ENCODE measurements at places on chromosomes 2 and 18. TPM values are rescaled to one million over a fixed set of nuclear protein-coding genes. Genes with fewer than 3 reads are reported as not detected.

Gene FHOD3
- total RNA-seq: 13.3 TPM

Gene OTOF
- not detected for total RNA-seq

Gene EMX1
- total RNA-seq: not detected

Gene SNORC
- 20.0 TPM for total RNA-seq

Gene CTIF
- 17.0 TPM for total RNA-seq

Gene NEUROD1
- not detected for total RNA-seq

Gene REG1B
- not detected for total RNA-seq

- no peak for DNase-seq
Observed at GRCh38 chr2:203685081-203685621, 21.3 kb upstream of the CD28 start.

- no peak for DNase-seq
Observed at GRCh38 chr2:111100087-111100764, 20.5 kb upstream of the BCL2L11 start.

DNA sequence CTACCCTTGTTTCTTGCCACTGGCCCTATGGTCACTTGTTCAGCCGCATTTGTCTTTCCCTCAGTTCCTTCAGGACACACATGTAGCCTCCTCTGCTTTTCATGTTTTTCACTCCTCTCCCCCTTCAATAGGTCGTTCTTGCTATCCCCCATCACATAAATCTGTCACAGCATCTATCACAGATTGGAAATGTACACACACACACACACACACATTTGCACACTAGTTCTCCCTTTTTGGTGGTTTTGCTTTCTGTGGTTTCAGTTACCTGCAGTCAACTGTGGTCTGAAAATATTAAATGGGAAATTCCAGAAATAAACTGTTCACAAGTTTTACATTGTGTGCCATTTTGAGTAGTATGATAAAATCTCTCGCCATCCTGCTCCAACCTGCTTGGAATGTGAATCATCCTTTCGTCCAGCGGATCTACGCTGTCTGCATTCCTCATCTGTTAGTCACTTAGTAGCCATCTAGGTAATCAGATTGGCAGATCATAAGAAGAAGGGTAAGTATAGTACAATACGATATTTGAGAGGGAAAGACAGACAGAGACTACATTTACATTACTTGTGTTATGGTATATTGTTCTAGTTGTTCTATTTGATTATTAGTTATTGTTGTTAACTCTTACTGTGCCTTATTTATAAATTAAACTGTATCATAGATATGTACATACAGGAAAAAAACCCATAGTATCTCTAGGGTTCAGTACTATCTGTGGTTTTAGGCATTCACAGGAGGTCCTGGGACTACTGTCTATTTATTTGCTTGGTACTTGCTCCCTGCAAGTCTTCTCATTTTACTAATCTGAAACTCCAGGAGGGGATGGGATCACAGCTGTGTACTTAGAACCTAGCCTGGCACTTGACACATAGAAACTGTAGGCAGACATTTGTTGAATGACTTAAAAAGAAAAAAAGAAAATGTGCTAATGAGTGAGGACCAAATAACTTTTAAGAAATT is 86.1 kb upstream of the PNPT1 start:
- DNase-seq: peak; percentile 87

DNA sequence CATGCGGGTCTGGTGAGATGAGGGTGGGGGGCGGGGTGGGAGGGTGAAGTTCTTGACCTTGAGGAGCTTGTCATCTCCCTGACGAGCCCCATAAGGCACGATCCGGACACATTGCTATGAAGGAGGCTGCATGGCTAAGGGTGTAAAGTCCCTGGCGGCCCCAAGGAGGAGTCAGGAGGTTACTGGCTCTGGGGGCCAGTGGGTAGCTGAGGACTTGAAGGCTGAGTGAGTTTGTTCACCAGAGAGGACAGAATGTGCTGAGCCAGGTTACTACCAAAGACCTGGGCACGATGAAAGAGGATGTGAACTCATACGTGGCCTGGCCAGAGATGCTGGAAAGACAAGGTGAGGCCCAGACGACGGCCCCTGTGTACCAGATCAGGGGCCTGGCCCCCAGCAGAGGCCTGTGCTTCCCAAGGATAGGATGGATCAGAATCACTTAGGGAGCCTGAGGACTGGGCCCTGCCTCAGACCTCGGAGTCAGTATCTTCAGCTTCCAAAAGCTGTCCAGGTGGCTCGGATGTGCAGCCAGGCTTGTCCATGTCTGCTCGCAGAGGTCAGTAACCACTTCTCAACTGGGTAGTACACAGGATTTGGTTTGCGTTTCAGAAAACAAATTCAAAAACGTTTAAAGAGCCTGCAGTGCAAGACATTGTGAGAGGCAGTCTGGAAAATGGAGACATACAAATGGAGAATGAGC is 110.9 kb downstream of the RNF144A start:
- no peak for DNase-seq

GRCh38 chr18:78797499-78797898 is 182.1 kb upstream of the SALL3 start:
- no peak for DNase-seq

DNA sequence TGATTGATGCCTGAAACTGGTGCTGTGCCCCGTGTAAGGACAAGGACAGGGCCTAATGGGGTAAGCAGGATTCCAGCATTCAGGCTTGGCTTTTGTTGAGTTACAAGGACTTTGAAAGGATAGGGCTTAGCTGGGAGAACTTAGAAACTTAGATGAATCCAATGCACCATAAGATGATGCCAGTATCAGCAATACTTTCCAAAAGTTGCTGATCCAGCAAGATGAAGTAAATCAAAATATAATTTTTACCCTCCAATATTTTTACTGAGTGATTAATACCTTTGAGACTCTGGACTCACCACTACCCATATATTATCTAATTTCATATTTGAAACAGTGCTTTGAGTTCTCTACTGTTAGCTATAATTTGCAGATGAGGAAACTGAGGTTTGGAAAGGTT is 354.5 kb upstream of the ATP5MC3 start:
- no peak for DNase-seq

GRCh38 chr2:45233301-45233700 is 224.0 kb upstream of the SIX2 start:
- no peak for DNase-seq

DNA sequence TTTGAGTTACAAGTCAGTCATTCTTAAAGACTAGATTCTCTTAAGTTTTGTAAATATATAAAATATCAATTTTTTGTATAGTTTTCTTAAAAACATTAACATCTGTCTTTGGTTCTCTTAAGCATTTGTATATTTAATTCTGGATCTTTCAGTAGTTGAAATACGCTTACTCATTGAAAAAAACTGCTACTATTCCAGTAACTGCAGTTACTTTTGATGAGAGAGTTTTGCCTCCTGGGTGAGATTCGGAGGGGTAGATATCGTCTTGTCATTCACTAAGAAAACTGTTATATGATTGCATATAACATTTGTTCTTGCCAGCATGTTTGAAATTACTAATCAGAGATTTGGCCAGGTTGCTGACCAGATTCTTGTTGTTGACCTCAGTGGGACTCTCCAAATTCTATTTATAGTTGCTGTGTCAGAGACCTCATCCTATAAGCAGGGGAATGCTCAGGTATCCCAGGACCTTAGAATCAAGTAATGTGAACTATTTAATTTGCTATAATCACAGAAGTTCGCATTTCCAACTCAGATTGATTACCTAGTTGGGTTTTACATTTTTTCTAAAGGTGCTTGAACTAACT is 7.9 kb downstream of the AGPS start:
- DNase-seq: no peak

DNA sequence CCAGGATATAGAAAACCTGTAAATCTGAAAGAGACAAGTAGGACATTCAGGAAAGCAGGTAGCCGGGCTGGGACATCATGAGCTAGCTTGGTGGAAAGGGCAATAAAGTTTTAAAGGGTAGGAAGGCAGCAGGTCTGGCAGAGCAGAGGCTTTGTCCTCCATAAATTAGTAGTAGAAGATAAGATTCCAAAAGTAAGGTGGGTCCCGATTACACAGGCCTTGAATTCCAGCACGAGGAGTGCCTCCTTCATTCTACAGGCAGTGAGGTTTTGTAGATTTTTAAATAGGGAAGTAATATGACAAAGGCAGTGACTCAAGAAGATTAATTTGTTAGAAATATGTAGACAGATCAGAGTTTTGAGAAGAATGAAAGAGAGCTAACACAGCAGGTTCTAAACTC is 160.7 kb downstream of the DTNB start:
- peak; percentile 46 for DNase-seq

GRCh38 chr2:100136310-100136709 is 6.1 kb downstream of the AFF3 start:
- no peak for DNase-seq

DNA sequence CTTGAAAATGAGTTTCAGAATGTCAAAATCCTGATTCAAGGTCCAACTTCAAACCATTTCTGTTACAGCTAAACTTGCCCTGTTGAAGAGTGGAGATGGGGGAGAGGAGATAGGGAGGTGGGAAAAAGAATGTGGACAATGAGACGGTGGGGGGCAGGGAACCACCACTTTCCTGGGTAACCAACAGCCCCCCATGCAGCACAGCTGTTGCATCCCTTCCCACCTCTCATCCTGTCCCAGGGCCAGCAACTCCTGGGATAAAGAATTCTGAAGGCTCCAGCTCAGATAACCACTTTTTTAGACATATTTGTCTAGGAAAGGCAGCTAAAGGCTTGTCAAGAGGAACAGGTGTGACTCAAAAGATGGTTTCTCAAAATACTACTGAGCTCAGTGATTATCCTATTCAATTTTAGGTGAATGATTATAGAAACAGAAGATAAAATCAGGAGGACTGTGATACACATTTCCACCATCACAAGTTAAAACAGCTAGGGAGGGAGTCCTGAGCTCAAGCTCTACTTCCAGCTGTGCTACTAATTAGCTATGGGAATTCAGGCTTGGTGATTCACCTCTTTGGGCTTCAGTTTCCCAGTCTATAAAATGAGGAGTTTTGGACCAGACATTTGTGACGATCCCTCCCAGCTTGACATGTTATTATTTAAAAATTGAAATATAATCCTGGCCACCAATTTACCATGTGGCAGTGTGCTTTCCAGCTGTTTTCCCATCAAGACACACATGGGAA is 36.3 kb downstream of the HDHD2 start:
- no peak for DNase-seq

DNA sequence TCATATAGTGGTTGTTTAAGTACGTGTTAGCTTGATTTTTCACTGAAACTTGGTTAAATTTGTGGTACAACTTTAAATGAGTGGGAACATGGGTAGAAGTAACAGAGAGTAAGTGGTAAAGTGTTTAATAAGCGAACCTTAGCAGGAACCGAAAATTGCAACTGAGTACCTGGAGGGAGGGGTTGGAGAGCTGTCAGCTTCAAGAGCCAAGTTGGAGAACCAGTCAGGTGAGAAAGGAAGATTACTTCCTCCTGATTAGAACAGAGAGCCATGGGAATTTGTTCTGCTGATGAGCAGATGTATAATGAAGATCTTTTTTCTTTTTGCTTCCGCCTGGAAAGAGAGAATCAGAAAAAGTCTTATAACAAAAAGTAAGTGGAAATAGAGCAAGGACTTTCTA is 158.4 kb upstream of the CDH7 start:
- peak; percentile 2 for DNase-seq

- no peak for DNase-seq
Observed at GRCh38 chr2:30860003-30860725, 52.9 kb upstream of the CAPN13 start.

DNA sequence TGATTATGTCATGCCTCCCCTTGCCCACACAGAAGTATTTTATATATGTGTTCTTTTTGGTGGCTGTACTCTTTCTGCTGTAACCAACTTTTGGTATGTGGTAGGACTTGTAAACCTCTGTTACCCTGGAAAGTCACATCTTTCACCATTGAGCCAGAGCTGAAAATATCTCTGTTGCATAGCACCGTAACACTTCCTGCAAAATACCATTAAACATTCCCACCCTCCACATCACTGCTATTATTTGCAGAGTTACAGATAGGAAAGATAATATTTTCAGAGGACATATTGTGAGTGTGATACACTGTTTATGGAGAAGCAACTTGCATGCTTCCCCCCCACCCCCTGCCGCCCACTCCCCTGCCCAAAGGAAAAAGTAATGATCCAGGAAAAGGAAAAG is 44.8 kb downstream of the CAB39 start:
- no peak for DNase-seq

DNA sequence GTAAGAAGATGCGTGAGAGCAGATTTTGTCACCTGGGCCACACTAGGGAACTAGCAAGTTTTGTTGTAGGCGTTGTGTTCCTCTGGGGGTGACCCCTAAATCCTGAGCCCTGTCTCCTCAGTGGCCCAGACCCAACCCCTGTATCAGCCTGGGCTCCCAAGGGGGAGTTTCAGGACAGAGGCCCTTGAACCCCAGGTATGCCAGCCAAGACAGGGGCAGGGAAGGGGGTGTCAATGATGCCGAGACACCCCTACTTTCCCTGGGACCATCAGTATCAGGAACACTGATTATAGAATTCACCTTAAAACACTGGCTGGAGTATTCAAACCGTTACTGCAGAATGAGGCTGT is 39.1 kb upstream of the RPL31 start:
- no peak for DNase-seq

DNA sequence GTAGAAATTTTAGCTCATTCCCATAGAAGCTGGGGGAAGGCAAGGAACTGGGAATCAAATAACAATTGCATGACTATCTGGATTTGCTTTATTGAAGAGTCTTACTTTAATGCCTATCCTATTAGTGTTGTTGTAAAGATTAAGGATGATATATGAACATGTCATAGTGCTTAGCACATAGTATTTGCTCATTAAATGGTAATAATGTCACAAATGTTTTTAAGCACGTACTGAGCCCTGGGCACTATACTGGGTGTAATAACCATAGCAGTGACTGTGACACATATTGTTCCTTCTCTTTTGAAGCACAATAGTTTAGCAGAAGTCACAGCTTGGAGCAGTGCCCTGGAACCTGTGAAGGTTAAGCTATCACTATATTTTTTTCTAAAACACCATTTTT is 47.2 kb upstream of the DTNB start:
- no peak for DNase-seq
